ENCODE measurements at places on chromosomes 4 and X.

DNA sequence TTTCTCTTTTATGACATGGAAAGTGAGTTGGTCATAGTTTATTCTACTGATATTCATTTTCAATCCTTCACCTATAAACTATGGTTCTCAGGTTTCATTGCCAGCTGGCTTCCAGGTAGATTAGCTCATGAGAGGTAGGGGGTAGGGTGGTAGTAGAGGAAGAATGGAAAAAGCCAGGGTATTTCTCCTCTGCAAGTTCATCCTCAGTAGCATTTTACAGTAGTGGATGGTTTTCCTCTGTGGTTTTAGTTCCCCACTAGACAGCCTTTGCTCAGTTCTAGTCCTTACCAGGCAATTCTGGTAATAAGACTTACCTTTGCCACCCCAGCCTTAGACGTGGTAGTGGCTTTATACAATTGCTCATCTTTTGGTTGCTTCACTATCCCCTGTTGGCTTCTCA, 8.9 kb upstream of the NAA11 start:
- DNase-seq = no peak

DNA sequence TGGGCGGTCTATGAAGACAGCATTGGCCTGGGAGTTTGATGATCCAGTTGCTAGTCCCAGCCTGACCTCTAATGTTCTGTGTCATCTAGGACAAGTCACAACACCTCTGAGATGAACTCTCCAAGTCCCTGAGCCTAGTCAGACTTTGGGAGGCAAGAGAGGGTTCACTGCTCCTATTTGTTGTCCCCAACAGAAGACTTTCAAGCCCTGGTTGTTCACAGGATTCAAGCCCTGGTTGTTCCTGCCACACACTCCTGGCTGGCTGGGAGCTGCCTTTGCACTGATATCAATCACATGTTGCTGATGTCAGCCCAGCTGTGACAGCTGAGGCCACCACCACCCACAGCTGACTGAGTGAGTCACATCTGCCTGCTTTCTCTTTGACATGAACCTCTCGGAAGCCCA, 253.2 kb upstream of the RASGEF1B start:
- DNase-seq = no peak

- DNase-seq = no peak
Observed at GRCh38 chr4:78565971-78566372, 14.4 kb downstream of the ANXA3 start.

- DNase-seq = no peak
Observed at GRCh38 chr4:152734015-152734698, 45.4 kb downstream of the TIGD4 start.

GRCh38 chrX:84924624-84925023, 79.1 kb upstream of the APOOL start:
- DNase-seq = no peak

GRCh38 chr4:113635739-113636437, 125.7 kb downstream of the CAMK2D start:
- DNase-seq = no peak

GRCh38 chr4:11470438-11471045, 41.8 kb upstream of the HS3ST1 start:
- DNase-seq = no peak

- DNase-seq = no peak
Observed at GRCh38 chr4:118173126-118173525, 138.8 kb downstream of the NDST3 start.

DNA sequence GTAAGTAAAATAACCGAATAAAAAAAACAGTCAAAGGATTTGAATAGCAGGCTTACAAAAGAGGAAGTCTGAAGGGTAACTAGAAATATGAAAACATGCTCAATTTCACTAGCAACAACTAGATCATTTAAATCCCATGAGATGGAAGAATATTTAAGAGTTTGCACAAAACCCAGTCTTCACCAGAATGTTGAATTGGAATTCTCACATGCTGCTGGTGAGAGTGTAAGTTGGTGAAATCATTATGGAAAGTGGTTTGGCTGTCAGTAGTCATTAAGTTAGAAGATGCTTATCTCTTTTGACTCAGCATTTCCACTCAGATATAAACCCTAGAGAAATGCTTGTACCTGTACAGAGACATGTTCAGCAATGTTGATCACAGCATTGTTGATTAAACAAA, 110.1 kb downstream of the PGRMC2 start:
- DNase-seq = no peak

GRCh38 chr4:147788791-147789190, 56.9 kb downstream of the ARHGAP10 start:
- DNase-seq = no peak

- DNase-seq = no peak
Observed at GRCh38 chr4:134388351-134388750, 186.8 kb upstream of the PABPC4L start.

DNA sequence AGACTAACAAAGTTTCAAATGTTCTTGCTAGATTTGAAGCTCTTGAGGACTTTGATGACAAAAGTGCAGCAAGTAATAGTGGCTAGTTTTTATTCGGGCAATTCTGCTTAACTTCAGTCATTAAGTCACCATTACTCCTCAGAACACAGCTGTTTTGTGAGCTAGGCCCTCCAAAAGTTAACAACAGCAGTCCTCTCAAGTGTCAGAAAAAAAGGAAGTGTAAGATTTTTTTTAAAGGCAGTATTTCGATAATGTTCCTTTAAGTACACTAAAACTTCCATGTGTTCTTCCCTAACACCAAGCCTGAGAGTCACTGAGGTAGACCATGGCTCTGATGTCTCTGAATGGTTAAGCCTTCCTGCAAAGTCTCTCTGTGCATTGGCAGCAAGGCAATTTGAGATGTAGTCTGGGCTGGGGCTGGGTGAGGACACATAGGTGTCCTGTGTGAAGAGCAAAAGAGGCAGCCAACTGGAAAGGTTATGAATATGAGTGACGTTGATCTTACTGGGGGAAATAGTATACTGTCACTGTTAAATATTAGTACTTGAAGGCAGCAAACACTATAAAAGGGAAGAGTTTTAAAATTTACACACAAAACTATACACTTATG, 174.0 kb upstream of the MAP3K15 start:
- no peak for DNase-seq

DNA sequence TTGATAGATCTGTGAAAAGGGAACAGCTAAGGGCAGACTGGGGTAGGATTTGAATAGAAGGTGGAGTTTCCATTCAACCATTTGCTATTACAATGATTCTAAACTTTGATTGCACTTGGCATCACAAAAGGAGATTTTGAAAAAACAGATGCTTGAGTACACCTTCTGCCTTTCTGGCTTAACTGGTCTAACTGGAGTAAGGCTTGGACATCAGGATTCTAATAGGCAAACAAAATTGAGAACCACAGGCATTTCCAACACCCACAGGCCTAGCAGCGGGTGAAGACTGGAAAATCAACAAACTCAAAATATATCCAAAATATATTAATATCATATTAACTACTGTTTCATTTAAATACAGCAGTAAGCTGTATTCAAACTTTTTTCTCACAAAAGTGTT, 1.9 kb upstream of the VEGFC start:
- DNase-seq = no peak

GRCh38 chr4:8289956-8290700, 20.6 kb downstream of the HTRA3 start:
- DNase-seq = no peak

All from right lung (tissue), 10 donors.